Activated CD4-positive, alpha-beta T cell treated with anti-CD3 and anti-CD28 coated beads, Interleukin-2, amount 10 ng/mL, durations not matched to agents 24 days and 14 days (primary cell): ENCODE measurements at places on chromosomes 16 and 17. TPM values are rescaled to one million over a fixed set of nuclear protein-coding genes. Genes with fewer than 3 reads are reported as not detected.
A peak's percentile ranks its signal among the peaks of the same experiment; 100 is the strongest.

GRCh38 chr17:17253406-17253805 is 16.4 kb upstream of the FLCN start:
- DNase-seq, result no peak
- no peaks in the 10 kb centered on the region for H3K27me3 ChIP-seq
- no peak overlapping the region for H3K27ac ChIP-seq
- H3K4me1 ChIP-seq, result no peaks in the 10 kb centered on the region
- H3K4me3 ChIP-seq, result no peak overlapping the region
- H3K36me3 ChIP-seq, result peaks cover 56% of the 10 kb centered on the region

DNA sequence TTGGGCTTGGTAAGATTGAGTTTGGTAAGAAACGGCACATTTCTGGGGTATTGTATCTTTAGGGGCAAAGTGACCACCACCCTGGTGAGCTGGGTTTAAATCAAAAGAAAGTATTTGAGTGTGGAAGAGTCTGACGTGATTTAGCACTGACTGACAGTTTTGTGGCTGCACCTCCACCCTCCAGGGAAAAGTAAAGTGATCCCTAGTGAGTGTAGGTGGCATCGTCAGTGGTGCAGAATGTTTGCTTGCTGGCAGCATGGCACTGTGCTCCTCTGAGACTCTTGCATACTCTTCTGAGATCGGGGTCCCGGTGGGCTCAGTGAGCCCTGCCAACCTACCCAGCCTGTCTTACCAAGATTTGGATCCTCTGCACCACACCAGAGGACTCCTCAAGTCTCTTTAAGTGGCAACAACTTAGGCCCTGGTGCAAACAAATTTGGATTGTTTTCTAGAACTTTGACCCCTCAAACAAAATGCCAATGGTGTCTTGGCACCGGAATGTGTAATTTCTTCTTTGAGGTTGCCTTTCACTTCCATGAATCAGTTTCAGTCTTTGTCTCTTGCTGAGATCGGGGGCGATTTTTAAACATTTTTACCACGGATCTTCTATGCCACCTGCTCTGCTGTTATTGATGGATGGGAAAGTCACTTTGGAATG is 2.8 kb downstream of the PRKCB start:
- H3K36me3 ChIP-seq, result peaks cover 26% of the 10 kb centered on the region
- peak overlapping the region; percentile 13 for H3K27ac ChIP-seq
- peaks cover 67% of the 10 kb centered on the region for H3K4me1 ChIP-seq
- no peak for DNase-seq
- no peaks in the 10 kb centered on the region for H3K27me3 ChIP-seq
- H3K4me3 ChIP-seq, result peak overlapping the region; percentile 94

- DNase-seq, result peak; percentile 60
- no peaks in the 10 kb centered on the region for H3K36me3 ChIP-seq
- no peak overlapping the region for H3K4me3 ChIP-seq
- peaks cover 10% of the 10 kb centered on the region for H3K27me3 ChIP-seq
- peak overlapping the region; percentile 26 for H3K27ac ChIP-seq
Measured at GRCh38 chr17:10149573-10150399, 48.6 kb downstream of the GAS7 start.

GRCh38 chr17:39365872-39366271 is 35.6 kb downstream of the FBXL20 start:
- H3K36me3 ChIP-seq, result no peaks in the 10 kb centered on the region
- DNase-seq, result no peak
- no peaks in the 10 kb centered on the region for H3K27me3 ChIP-seq
- no peak overlapping the region for H3K27ac ChIP-seq
- no peaks in the 10 kb centered on the region for H3K4me1 ChIP-seq

SLC35G6 gene
- total RNA-seq, result not detected in 2 replicates

DNA sequence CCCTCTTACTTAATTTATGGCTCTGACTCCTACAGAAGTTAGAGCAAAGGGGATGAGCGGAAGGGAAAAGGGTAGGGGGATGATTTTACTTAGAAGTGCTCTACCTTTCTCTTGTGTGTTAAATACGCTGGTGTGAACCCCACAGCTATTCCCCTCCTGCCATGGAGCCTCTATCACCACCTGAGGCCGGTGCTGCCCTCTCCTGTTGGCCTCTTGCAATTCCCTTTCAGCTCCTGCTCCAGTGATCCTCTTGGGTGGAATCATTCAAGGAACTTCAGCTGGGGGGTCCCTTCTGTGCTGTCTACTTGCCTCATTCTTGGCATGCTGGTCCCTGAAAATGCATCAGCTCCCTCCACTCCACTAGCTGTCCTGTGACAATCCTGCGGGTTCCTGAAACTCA is 41.8 kb upstream of the CDH8 start:
- H3K27ac ChIP-seq, result no peak overlapping the region
- no peak for DNase-seq
- H3K4me1 ChIP-seq, result no peaks in the 10 kb centered on the region
- H3K4me3 ChIP-seq, result no peak overlapping the region
- H3K27me3 ChIP-seq, result no peaks in the 10 kb centered on the region
- no peaks in the 10 kb centered on the region for H3K36me3 ChIP-seq

GRCh38 chr17:50976951-50977472 is 110.9 kb upstream of the TOB1 start:
- peaks cover 14% of the 10 kb centered on the region for H3K4me1 ChIP-seq
- peaks cover 51% of the 10 kb centered on the region for H3K36me3 ChIP-seq
- peak overlapping the region; percentile 93 for H3K27ac ChIP-seq
- no peak for DNase-seq
- peak overlapping the region; percentile 38 for H3K4me3 ChIP-seq
- no peaks in the 10 kb centered on the region for H3K27me3 ChIP-seq
